Lung microvascular endothelial cell (primary cell): ENCODE measurements at places on chromosomes 2 and 18. TPM values are rescaled to one million over a fixed set of nuclear protein-coding genes. Genes with fewer than 3 reads are reported as not detected.

DNA sequence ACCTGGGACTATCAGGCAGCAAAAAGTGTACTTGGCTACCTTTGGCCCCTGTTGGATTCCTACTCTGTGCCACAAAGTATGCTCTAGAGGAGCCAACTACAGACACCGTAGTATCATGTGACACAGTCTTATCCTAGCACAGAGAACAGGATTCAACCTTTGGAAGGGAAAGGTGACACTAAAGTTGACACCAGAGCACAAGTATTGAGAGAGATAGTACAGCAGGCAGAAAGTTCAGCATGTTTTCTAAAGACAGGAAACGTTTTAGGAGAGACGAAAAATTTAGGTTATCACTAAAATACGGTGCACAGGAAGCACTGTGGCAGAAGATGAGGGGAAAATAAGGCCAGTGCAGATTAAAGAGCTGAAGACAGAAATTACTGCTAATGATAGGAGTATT is 18.6 kb downstream of the SMAD2 start:
- no peak for DNase-seq

Gene AKAIN1
- total RNA-seq = not detected in 2 replicates

Gene REG1A
- total RNA-seq = not detected in 2 replicates

GRCh38 chr2:63875131-63875527 is 33.4 kb downstream of the UGP2 start:
- DNase-seq = no peak

- no peak for DNase-seq
Observed at GRCh38 chr2:105156166-105156565, 85.4 kb upstream of the GPR45 start.

Gene UGT1A6
- not detected in 2 replicates for total RNA-seq

Gene CLHC1
- 2.0 and 6.9 TPM in 2 replicates for total RNA-seq

DNA sequence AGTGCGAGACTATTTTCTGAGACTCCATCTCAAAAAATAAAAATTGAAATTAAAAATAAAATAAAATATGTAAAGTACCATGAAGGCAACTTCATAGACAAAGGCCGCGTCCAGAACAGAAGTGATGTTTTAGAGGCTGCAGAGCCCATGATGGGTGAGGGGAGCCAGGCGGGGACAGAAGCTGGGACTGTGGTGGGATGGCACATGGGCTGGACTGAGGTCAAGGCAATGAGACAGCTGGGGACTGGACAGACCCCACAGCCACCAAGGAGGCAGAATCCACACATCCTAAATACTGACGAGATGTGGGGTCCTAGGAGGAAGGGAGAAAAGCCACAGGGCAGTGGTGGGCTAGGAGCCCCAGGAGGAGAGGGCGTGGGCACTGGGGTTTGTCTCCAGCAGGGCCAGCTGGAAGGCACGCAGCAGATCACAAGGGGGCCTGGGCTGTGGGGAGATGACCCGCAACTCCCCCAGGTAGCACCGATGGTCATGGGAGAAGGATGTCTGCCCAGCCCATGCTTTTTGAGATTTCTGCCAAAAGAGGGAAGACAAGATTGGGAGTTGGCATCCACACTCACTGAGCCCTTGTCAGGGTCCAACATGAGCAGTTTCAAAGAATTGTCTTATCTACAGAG is 74.3 kb downstream of the KCNF1 start:
- DNase-seq = no peak

Gene UGT1A3
- not detected in 2 replicates for total RNA-seq
